ENCODE measurements at places on chromosomes 2 and 18.

- no peak for DNase-seq
These were observed 157.2 kb upstream of the TMEM200C start for GRCh38 chr18:6052449-6052913.

- DNase-seq, result no peak
These were observed 13.2 kb downstream of the NABP1 start for GRCh38 chr2:191691016-191691735.

- no peak for DNase-seq
These were observed 380.7 kb downstream of the BCL11A start for GRCh38 chr2:60172801-60173200.

GRCh38 chr2:64380853-64381527 is 73.0 kb upstream of the LGALSL start:
- DNase-seq, result no peak

DNA sequence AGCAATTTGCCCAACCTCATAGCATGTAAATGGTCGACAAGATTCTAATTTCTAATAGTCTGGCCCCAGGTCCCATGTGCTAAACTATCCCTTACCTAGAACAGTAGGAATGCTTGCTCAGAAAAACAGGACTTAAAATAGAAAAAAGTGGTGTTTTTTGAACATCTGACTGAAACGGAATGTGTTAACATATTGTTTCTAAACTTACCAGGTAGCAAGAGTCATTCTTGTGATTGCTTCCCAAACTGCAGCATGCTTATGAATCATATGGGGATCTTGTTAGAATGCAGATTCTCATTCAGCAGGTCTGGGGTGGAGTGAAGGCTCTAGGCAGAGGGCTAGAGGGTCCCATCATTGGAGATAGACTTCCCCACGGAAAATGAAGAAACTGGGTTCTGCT is 5.8 kb upstream of the SLC20A1 start:
- DNase-seq, result no peak

Measured in activated CD8-positive, alpha-beta memory T cell treated with anti-CD3 and anti-CD28 coated beads for 24 hours (primary cell).